Neural crest cell (in vitro differentiated cells): ENCODE measurements at places on chromosomes 4 and X.

GRCh38 chr4:141686146-141686775 is 49.9 kb downstream of the IL15 start:
- DNase-seq = no peak

- no peak for DNase-seq
Measured at GRCh38 chrX:68416592-68416991, 16.7 kb downstream of the OPHN1 start.

DNA sequence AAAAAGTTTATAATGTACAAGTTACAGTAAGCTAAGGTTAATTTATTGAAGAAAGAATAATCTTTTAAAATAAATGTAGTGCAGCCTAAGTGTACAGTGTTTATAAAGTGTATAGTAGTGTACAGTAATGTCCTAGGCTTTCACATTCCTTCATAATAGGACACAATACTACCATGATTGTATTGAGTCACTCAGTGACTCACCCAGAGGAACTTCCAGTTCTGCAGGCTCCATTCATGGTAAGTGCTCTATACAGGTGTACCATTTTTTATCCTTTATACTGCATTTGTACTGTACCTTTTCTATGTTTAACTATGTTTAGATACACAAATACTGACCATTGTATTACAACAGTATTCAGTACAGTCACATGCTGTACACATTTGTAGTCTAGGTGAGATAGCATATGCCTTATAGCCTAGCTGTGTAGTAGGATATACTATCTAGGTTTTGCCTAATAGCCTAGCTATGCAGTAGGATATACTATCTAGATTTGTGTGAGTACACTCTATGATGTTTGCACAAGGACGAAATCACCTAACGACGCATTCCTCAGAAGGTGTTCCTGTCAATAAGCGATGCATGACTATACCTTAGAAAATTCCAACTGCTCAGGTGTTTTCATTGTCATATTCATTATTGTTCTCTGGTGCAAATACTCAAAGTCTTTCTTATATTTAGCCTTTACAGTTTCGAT is 5.5 kb upstream of the TMEM255A start:
- no peak for DNase-seq

- DNase-seq = no peak
Measured at GRCh38 chrX:138492371-138492770, 219.1 kb downstream of the FGF13 start.

- DNase-seq = no peak
Measured at GRCh38 chrX:40298069-40298468, 200.3 kb upstream of the BCOR start.

DNA sequence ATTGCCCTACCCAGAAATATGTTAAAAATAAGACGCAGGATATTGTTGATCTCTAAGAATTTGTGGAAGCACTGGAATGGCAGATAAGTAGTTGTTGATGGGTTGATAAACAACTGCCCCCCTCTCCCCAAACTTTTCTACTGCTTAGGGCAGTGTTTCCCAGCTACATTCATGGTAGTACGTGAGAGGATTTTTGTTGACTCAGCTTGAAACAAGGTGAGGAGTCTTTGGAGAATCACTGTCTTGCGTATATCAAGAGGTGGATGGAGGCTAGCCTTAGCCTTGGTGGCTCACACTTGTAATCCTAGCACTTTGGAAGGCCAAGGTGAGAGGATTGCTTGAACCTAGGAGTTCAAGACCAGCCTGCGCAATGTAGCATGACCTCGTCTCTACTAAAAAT is 5.7 kb downstream of the ENOPH1 start:
- no peak for DNase-seq

GRCh38 chr4:47744253-47744652 is 93.6 kb downstream of the CORIN start:
- no peak for DNase-seq

- no peak for DNase-seq
Measured at GRCh38 chrX:102859550-102859871, 77.6 kb upstream of the RAB40AL start.

DNA sequence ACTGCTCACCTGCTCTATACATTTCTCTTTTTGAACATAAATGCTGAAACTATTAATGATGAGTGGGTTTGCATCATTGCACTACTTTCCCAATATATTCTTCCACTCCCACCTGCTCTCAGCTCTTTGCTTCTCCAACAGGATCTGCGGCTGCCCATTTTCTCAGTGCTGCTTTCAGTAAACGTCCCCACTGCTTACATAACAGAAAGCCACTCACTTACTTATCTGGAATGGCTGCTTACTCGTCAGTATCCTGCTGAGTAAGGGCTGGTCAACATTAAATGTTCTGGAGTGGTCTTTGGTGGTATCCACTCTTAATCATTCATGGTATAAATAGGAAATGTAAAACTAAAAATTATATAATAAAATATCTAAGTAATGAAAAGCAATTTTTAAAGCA is 112.8 kb upstream of the HPF1 start:
- DNase-seq = no peak

DNA sequence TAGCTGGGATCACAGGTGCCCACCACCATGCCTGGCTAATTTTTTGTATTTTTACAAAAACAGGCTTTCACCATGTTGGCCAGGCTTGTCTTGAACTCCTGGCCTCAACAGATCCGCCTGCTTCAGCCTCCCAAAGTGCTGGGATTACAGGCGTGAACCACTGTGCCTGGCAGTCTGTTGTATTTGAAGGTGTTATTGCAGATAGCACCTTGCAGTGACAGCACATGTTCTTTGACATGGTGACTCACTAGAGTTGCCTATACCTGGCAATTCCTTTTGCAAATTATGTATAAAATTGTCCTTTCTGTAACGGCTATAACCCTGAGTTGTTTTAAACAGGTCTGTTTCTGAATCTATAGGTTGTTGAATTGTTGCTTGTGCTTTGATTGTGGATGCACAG is 7.9 kb downstream of the OGT start:
- no peak for DNase-seq
